ENCODE measurements at places on chromosomes 7 and 10. TPM values are rescaled to one million over a fixed set of nuclear protein-coding genes. Genes with fewer than 3 reads are reported as not detected.

DNA sequence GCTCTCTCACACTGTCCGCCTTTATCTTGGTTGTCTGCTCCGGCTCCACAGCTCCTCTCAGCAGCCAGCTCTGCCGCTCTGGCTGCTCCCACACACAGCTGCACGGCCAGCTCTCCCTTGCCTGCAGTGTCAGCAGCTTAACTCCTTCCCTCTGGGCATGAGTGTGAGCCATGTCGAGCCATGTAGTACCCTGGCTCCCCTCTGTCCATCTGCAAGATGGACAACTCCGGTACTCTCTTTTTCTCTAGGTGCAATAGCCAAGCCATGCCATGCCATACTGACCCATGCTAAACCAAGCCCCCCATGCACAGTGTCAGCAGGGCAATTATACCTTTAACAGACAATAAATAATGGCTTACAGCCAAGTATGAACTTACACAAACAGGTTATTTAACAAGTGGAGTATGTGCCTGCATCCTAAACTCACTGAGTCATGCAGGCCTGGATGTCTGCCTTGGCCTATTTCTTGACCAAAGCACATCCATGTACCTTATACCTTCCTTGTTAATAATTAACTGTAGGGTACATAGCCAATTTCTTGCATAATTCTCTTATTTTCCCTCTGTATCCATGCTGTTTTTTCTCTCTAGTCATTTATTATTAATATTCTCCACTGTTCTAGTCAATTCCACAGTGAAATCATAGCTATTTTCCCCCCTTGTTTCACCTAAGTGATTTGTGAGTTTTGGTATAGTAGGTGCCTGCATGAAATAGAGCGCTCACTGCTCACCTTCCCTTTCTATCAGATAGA is 170.9 kb downstream of the CDK14 start:
- DNase-seq, result no peak

DNA sequence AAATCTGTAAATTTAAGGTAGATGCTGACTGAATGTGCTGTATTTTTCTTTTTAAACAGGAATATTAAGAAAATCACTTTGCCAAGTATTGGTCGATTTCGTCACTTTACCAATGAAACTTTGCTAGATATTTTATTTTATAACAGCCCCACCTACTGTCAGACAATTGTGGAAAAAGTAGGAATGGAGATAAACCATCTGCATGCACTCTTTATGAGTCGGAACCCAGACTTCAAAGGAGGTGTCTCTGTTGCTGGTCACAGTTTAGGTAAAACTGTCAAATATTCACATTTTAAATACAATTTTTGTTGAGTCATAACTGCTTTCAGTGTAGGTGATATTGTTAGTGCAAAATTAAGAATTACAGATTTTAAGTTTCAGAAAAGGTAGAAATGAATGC is 25.2 kb downstream of the SEC23IP start:
- no peak for DNase-seq

DNA sequence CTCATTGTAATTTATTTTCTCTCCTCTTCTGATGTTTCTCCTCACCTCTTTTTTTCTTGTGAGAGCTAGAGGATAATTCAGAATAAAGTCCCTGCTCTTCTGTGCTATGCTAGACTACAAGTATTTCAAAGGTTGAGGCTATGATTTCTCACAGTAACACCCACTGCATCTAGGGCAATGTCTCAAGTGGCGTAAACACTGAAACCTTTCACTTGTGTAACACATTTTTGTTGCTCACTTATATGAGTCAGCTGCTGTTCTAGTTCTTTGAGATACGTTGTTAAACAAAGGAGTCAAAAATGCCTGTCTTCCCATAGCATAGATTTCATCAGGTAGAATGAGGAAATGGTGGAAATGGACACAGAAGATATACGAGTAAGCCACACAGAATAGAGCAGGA is 305.1 kb upstream of the PITRM1 start:
- no peak for DNase-seq

Gene HOXA2
- 0.78 TPM for total RNA-seq

Gene FRMPD2
- 0.81 TPM for total RNA-seq

Gene CFAP70
- total RNA-seq, result 11.3 TPM

Gene HOGA1
- total RNA-seq, result 4.5 TPM

- no peak for DNase-seq
Observed at GRCh38 chr7:28360739-28361138, 51.6 kb upstream of the CREB5 start.

DNA sequence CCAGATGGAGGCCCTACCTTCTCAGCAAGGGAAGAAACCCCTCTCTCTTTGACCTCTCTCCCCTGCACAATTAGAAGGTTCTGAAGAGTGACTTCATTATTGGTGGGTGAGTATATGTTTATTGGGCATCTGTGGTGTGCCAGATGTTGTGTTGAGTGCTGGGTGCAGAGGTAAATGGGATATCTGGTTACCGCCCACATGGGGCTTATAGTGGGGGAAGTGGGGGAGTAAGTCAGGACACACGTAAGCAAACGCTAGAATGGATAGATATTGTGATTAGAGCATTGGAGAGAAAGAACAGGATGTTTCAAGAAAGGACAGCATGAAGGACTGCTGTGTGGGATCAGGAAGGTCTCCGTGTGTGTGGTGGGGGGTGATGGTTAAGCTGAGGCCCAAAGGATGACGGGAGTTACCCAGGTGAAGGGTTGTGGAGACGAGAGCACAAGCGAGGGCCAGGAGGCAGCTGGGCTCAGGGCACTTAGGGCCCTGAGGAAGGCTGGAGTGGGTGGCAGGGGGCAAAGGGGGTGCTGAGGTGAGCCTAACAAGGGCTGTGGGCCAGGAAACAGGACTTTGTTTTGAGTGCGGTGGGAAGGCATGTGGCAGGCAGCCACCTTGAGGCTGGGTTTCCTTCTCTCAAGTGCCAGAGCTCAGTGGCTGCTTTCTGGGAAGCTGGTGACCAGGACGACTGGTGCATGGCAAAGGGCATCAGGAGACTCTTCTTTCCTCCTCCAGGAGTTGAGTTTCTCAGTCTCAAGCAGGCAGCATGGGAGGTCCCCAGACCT is 299.9 kb downstream of the RPS24 start:
- DNase-seq, result peak; percentile 74

Gene CPA4
- not detected for total RNA-seq

GRCh38 chr7:25515633-25516275 is 287.5 kb upstream of the NPVF start:
- DNase-seq, result no peak

- peak; percentile 3 for DNase-seq
Observed at GRCh38 chr7:25720427-25720826, 431.6 kb upstream of the NFE2L3 start.
